ENCODE measurements at places on chromosomes 2 and 18.

DNA sequence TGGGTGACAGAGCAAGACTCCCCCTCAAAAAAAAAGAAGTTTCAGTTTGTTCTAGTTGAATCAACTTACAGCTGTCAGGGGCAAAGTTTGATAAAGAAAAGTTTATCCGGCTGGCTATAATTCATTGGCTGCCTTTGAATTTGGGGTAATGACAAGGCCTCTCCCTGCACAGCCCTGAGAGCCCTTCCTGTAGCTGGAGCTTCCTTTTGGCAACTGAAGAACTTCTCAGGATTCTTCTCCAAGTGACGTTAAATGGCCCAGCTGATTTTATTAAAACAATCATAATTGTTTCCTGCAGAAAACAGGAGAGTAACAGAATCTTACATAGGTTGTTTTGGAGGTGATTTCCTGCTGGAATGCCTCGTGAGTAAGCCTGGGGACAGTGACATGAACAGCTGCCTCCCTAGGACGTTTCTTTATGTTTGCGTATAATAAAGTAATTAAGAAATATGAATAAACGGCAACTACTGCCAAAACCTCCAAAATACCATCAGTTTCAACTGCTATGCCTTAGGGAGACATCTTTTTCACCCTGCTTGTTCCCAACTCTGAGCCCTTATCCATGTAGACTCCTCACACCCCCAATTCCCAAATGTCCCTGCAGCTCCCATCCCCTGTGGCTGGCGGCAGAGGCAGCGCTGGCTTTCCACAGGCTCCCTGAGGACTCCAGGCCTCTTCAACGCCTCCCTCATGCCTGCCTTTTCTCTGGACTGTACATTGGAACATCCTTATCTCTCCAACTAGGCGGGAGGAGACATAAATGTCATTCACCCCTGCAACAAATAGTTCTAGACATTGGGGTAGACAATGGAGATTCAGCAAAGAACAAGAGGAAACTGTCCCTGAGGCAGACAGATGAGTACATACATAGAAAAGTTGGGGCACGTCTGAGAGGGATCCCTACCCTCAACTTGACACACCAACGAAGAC is 59.2 kb upstream of the FZD7 start:
- DNase-seq = no peak

- DNase-seq = no peak
Measured at GRCh38 chr2:19209575-19210341, 148.7 kb downstream of the OSR1 start.

GRCh38 chr2:64998658-64999061 is 9.5 kb downstream of the SLC1A4 start:
- no peak for DNase-seq

- DNase-seq = peak; percentile 79
Measured at GRCh38 chr2:11022591-11023273, 111.0 kb downstream of the KCNF1 start.

- no peak for DNase-seq
Measured at GRCh38 chr2:123438251-123438650, 586.8 kb upstream of the CNTNAP5 start.

DNA sequence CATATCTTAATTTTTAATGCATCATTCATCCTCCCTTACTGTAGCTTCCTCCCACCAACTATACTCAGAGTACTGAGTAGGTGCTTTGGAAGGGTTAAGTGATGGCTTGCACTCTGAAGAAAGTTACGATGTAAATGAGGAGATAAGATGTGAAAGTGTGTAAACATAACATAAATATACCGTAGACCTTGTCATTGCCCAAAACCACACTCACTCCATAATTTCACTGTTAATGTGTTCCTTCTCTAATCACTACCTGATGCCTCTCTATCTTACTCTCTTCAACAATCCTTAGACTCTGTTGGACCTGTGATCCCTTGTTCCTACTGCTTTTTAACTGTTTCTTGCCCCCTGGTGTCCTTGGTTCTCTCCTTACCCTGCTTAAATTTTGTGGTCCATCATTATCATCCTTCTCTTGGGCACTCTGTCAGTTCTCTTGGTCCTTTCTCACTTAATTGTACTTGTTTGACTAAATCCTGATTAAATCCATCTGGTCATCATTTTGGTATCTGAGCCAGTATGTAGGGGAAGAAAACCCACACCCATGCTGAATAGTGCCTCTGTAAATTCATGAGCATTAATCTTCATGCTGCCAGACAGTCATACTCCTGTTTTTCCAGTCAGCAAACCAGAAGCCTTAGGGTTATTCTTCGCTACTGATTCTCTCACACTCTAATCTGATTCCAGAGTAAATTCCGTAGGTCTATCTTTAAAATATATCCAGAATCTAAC is 45.0 kb downstream of the PMS1 start:
- DNase-seq = no peak

- DNase-seq = no peak
Measured at GRCh38 chr2:221204699-221205098, 367.4 kb downstream of the EPHA4 start.

DNA sequence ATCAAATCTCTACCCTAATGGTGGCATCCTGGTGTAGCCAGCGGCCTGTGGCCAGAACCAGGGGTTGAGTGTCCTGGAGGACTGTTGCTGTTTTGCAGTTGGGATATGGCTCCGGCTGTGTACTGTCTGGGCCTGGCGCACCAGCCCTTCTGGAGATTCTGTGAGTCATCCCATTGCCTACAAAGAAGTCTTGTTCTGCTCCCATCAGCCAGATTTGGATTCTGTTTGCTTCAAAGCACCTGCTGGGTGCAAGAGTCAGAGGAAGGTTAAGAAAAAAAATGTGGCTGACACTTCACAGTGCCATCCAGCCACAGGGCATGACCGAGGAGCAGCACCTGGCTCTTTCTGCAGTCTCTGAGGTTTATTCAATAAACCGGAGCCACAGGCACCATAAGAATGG is 41.0 kb upstream of the ASAP2 start:
- no peak for DNase-seq

DNA sequence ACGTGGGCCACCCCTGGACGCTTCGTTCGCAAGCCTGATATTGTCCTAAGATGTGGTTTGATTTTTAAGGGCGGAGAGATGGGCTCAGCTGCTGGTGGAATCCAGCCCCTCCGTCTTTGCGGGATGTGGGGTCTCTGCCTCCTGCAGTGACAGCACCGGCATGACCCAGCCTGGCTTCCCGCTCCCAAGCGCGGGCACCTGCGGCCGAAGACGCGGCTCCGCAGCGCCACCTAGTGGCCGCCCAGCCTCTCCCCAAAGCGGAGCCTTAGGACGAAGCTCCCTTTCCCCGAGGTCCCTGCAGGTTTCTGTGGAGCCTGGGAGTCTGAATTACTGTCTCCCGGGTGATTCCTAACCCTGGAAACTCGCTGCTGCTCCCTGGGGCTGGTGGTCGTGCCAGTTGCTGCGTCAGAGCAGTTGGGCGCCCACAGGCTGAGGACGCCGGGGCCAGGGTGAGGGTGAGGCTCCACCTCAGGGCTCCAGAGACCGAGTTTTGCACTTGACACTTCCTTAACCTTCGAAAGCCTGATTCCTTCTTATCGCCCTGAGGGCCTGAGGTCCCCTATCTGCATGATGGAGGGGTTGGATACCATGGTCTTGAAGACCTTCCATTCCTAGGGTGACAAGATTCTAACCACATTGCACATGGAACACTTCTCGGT is 137.5 kb downstream of the TPO start:
- DNase-seq = no peak

DNA sequence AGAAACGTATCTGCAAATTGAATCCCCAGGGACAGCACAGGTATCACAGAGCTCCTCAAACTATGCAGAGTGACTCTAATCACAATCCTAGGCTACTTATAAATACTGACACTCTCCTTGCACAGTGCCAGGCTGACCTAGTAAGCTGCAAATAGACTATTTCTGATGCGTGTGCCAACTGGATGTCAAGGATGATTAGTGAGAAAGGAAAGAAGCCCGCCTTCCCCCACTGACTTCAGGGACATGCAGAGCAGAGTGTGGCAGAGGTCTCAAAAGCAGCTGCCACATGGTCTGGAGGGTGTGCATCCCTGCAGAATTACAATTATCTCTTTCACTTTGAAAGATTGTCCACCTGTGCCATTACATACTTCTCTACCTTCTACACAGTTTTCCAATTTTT is 235.6 kb downstream of the CPS1 start:
- DNase-seq = no peak

DNA sequence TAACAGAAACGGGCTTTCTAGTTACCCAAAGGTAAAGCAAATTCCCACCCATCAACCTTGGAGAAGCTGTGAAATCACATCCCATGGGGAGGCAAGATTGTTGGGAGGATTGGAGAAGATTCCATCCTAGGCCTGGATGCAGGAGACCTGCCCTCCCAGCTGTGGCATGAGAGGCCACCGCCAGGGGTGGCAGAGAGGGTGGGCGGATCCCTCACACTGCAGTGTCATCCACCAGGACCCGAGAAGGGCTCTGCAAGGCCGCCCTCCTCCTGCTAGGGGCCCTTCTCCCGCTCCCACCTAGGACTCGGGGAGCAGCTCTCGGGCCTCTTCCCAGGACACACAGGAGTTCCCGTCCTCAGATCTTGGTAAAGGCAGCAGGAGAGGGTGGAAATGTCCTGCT is 15.5 kb upstream of the ATG16L1 start:
- no peak for DNase-seq

DNA sequence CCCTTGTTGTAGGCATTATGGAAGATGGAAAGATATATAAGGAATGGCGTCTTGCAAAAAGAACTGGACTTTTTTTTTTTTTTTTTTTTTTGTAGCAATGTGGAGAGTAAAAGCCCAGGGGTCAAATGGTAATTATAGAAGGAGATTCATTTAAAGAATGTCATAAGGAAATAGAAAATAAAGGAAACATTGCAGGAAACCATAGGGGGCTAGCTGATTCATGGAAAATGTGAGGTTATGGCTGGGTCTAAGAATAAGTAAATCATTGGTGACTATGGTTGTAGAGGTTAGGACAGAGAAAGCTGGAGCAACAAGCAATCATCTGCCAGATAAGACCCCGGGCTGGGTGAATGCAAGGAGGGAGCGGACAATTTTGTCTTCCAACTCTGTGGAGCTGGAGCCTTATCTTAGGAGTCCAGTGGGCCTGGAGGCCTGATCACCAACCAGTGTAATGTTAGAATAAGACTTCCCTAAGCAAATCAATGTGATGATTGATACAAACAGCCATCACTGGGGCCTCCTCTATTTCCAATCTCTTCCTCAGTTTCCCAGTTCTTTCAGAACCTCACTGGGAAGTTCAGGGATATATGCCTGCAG is 201.2 kb upstream of the TNP1 start:
- DNase-seq = no peak

GRCh38 chr18:75784390-75784789 is 356.9 kb upstream of the SMIM21 start:
- no peak for DNase-seq

- DNase-seq = no peak
Measured at GRCh38 chr2:62209427-62209991, 13.6 kb downstream of the B3GNT2 start.

DNA sequence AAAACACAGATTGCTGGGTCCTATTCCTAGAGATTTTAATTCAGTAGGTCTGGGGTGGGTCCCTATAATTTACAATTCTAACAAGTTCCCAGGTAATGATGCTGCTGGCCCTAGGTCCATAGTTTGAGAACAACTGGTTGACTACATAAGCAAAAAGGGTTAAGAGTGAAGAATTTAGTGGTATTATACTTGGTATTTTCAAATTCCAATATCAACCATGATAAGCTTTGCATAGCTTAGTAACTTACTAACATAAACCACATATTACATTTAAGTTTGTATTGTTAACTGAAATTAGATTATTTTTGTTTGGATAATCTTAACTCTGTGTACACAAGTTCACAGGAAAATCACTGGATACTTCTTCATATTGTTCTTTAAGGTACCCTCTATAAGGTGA is 862.9 kb upstream of the ACVR2A start:
- no peak for DNase-seq

DNA sequence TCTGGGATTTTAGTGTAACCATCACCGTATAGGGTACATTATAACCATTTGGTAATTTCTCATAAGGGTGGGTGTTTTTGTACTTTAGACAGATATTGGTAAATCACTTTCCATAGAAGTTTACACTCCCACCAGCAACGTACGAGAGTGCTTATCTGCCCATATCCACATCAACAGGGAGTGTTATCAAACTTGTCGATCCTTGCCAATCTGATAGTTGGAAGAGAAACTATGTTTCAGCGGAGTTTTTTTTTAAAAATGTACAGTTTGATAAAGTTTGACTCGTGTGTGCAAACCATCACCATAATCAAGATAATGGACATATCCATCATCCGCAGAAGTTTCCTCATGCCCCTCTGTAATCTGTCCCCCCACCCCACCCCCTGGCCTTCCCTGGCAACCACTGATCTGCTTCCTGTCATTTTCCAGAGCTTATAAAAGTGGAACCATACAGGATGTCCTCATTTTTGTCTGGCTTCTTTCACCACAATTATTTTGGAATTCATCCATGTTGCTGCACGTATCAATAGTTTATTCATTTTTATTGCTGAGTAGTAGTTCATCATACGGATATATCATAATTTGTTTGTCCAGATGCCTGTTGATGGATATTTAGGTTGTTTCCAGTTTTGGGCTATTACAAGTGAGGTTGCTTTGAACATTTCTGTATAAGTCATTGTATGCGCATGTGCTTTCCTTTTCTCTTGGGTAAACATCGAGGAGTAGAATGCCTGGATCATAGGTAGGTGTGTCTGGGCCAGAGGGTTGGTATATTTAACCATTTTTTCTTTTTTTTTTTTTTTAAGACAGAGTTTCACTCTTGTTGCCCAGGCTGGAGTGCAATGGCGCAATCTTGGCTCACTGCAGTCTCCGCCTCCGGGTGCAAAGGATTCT is 18.6 kb downstream of the GLI2 start:
- DNase-seq = no peak

DNA sequence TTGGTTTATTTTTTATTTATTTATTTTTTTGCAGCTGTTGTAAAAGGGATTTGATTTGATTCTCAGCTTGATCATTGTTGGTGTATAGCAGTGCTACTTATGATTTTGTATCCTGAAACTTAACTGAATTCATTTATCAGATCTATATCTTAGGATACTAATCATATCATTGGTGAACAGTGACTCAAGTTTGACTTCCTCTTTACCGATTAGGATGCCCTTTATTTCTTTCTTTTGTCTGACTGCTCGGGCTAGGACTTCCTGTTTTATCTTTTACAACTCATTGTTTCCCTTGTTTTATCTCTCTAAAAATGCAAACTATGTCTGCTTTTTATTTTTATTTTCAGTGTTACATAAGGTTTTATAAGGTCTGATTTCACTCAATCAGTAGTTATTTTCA is 23.6 kb downstream of the SP100 start:
- no peak for DNase-seq

DNA sequence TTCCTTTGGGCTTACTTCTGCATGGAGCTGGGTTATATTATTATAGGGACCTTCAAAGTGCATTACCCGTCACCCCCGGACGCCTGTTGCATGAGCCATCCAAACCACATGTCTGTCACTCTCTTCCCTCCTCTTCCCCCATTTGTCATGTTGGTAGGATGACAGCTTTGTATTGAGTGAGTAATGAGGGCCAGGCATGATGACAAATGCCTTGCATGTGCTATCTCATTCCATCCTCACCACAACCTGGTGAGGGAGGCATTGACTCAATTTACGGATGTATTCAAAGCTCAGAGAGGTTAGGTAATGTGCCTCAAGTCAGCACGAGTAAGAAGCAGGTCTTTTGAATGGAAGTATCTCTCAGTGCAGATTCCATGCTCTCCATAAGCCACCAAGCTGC is 510.5 kb upstream of the TNP1 start:
- no peak for DNase-seq
